ENCODE measurements at places on chromosomes 16 and 17.

DNA sequence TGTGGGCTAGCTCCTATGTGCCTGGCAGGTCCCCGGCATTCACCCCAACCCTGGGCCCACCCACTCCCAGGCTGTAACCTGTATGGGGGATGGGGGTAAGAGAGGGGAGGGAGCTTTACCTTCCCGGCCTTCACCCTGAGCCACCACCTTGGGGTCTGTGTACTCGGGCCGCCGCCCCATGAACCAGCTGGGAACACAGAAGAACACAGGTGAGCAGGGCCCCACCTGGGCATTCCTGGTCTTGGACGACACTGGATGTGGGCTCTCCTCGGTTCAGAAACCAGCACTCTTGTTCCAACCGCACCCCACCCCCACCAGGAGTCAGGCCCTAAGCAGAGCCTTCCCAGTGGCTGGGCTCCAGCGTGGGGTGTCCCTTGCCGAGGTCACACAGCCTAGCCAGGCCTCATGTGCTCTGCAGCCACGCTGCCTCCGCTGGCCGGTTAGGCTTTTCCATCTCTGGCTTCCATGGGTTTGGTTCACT lies 18.8 kb downstream of the B9D1 start:
- DNase-seq, result no peak

DNA sequence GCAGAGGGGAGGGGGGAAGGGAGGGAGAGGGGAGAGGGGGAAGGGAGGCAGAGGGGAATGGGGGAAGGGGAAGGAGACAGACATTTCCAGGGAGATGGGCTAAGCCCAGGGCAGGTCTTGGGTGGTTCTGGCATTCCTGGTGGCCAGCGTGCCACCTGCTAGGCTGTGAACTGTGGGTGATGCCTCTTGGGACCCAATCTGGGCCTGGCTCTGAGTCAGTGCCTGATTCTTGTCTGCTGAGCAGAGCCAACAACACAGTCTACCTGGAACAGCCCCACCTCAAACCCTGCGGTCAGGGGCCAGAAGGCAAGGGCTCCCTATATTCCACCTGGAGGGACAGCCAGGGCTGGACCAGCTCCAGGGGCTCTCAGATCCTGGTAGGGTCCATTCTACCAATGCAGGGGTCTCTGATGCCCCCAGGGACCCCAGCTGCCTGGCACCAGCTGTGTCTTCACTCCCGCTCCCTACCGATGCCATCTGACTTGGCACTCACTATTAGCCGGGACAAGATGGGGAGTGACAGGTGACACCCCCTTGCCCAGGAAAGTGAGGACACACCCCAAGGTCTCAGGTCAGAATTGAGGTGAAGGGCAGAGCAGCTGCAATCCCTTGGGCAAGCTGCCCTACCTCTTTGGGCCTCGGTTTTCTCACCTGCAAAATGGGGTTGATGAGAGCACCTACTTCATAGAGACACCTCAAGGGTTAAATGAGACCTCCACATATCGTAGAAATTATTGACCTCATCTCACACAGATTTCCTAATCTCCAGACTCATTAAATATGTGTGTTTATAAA lies 87.2 kb downstream of the LITAF start:
- DNase-seq, result no peak

DNA sequence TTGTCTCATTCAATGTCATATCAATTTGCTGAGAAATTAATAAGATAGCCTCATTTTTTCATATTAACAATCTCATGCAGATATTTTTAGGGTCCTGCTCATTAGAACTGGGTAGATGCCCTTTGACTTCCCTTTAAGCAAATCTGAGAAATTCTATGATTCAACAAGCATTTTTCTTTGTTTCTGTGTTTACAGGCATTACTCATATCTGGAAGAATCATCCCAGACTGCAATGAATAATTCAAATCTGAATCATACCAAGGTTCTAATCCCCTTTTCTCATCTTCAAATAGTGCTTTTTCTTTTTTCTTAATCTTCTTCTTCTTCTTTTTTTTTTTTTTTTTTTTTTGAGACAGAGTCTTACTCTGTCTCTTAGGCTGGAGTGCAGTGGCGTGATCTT lies 69.2 kb upstream of the KIFC3 start:
- DNase-seq, result no peak

- no peak for DNase-seq
Measured at GRCh38 chr16:50879873-50880695, 138.2 kb downstream of the CYLD start.

DNA sequence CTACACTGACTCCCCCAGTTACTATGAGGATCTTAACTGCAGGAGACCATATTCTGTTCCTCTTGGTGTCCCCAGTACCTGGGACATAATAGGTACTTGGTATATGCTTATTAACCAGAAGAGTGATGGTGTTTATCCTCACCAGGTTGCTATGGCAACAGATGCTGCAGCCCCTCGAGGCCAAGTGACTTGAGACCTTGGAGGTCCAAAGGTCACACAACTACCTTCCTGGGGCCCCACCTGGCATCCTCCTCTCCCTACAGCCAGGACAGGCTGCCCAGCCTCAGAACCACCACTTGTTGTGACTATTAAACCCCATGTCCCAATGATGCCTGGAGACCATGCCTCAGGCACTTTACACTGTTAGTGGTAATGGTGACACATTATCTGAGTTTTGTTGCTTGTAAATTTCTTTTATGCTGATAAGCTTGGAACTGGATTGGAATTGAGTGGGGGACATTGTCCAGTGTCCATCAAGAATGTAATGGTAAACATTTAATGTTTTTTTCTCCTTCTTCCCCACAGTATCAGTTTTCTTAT lies 189.4 kb downstream of the CCDC182 start:
- no peak for DNase-seq

GRCh38 chr16:68349838-68350410 lies 39.1 kb downstream of the PRMT7 start:
- no peak for DNase-seq

DNA sequence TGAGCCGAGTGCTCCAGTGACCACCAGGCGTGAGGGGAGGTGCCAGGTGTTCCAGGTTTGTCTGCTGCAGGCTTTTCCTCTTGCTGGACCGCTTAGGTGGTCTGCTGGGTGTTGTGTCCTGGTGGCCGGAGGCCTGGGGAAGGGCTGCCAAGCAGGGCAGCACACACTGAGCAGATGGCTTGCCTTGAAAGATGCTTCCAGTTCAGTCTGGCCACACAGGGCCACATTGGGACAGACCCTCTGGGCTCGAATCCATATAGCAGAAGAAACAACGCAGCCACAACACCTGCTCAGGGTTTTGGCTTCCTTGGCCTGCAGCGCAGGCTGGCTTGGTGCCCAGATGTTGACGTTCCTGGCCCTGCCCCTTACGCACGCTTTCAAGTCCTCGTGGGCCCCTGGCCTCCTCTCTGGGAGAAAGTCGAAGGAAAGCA lies 24.8 kb downstream of the GINS2 start:
- no peak for DNase-seq

GRCh38 chr17:67993998-67994361 lies 2.3 kb downstream of the C17orf58 start:
- no peak for DNase-seq

DNA sequence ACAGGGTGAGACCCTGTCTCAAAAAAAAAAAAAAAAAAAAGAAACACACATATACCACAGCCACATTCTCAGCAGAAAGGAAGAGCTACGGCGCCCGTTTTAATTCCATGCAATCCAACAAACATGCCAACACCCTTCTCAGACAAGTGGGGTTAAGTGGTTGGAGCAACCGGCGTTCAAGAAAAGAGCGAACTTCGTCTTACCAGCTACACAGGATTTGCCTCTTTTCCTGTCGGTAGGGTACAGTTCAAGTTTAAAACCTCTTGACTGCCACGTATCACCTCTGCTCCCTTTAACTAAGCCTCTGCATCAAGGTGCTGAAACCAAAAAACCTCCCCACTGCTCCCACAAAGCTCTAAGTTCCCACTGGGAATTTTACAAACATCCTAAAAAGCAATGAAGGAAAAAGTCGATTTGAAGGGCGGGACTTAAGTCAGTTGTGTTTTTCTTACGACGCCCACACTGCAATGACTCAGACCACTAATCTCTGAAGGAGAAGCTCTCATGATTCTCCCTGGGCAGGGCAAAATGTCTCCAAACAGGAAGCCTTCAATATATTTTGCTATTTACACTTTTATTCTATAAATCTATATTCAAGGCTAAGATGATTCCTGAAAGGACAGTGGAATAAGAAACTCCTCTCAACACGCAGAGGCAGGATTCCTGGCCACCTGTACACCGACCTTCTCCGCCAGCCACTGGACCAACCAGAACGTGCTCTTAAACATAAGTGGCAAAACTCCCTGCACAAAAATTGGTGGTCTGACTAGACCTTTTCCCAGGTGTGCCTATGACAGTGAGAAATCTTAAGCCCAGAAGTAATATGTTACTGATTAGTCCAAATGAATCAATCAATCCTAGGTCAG lies 18.8 kb downstream of the SRP68 start:
- DNase-seq, result no peak

GRCh38 chr17:8856869-8857575 lies 10.5 kb downstream of the PIK3R6 start:
- DNase-seq, result no peak

DNA sequence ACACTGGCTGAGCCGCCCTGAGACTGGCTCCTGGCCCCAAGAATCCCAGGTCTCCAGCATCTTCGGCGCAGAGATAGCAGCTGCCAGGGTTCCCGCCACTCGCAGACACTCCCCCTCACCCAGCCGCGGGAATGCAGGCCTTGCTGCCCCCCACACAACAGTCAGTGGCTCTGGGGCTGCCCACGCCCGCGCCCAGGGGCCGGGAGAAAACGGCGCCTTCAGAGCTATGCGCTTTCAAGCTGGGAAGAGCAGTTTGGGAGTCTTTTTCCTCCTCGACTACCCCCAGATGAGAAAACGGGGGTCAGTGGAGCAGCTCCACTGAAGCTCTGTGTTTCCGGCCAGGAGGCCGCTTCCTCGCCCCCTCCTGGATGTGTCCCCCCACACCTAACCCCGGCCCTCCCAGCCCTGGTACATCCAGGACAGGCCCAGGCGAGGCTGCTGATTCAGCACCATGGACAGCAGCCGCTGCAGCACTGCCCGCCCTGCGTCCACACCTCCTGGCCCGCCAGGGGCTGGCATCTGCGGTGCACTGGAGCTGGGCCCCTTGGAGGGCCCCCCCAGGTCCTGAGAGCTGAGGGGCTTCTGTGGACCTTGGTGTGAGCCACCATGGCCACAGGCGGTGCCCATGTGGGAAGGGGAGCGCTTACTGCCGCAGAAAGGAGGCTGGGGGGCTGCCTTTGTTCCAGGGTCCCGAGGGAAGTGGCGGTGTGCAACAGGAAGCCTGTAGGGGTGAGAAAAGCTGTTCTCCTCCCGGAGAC lies 35.7 kb downstream of the CACNA1H start:
- DNase-seq, result peak; percentile 25

- DNase-seq, result no peak
Measured at GRCh38 chr16:57480754-57481230, 5.5 kb downstream of the DOK4 start.

DNA sequence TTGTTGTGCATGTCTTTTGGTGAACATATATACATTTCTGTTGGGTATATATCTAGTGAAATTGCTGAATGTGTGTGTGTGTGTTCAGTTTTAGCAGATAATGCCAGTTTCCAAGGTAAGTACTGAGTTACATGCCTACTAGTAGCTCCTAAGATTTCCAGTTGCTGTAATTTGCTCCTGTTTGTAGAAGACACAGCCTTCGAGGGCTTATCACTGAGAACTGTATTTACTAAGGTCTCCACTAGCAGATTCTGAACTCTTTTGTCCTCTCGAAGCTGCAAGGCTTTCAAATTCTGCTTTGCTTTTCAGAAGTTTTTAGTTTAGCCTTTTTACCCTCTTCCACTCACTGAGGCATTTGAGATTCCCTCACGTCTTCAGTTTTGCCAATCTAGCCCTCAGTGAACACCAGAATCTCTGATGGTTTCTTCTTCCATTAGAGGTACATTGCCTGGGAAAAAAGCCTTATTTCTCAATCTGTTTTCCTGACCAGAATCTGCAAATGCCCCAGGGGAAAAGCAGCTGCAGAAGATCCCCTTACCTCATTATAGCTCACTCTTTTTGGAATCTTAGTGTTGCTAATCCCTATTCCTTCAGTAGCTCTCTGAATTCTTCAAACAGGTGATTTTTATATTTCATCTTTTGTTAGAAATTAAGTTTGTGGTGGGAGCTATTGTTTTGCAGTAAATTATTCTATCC lies 52.9 kb downstream of the NF1 start:
- DNase-seq, result no peak

- DNase-seq, result no peak
Measured at GRCh38 chr16:84759061-84759460, 59.3 kb downstream of the USP10 start.

DNA sequence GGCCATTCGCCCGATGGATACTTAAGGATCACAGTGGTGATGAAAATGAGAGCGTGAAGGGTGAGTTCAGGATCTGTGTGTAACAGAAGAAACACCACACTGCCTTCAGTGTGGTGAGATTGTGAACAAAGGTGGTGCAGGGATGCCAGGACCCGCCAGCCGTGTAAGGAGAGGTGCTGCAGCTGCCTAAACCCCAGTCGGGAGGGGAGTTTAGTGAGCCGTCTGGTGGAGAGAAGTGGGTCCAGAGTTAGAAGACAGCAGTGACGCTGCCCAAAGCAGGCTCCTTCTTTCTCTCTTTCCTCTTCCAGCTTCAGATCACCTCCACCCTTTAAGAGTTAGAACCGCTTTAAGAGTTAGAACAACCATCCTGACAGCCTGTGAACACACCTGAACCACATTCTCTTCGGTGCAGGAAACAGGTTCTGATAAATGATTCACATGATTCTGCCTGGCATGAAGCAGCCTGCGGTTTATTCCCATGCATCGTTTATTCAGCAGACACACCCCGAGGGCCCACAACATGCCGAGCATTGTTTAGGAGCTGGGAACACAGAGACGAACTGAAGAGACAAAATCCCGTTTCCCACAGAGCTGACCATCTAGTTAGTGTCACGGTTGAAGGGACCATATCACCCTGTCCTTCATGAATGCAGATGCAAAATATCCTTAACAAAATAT lies 84.0 kb upstream of the DNAH17 start:
- DNase-seq, result no peak

- DNase-seq, result no peak
Measured at GRCh38 chr16:60712144-60712543, 1324.1 kb downstream of the CDH8 start.

DNA sequence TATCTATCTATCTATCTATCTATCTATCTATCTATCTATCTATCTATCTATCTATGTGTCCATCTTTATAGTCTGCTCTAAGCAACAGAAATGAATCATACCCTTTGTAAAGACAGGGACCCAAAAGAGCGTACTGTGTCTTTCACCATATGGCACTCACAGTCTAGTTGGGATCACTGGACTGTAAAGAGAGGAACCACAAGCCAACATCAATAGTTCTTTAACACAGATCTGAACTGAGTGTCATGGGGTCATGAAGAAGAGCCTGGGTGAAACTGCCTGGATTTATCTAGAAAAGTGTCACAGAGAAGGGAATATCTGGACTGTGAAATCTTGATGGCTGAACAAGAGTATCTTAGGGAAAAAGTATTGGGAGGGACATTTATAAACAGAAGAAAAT lies 619.1 kb upstream of the SOX9 start:
- no peak for DNase-seq

- no peak for DNase-seq
Measured at GRCh38 chr17:76452127-76452659, 759 bp downstream of the UBE2O start.
